Gastrocnemius medialis (tissue), 4 donors: ENCODE measurements at places on chromosomes 7 and 10. TPM values are rescaled to one million over a fixed set of nuclear protein-coding genes. Genes with fewer than 3 reads are reported as not detected.
A peak's percentile ranks its signal among the peaks of the same experiment; 100 is the strongest.

The PRF1 gene
- 0.31 TPM for total RNA-seq

The SEPHS1 gene
- 22.4 TPM for total RNA-seq

The FOXI2 gene
- total RNA-seq, result 0.07 TPM

The GNB2 gene
- 113 TPM for total RNA-seq

The AMPH gene
- 4.5 TPM for total RNA-seq

The PRPS1L1 gene
- not detected for total RNA-seq

The PDE6C gene
- total RNA-seq, result not detected

The COL1A2 gene
- 23.3 TPM for total RNA-seq

DNA sequence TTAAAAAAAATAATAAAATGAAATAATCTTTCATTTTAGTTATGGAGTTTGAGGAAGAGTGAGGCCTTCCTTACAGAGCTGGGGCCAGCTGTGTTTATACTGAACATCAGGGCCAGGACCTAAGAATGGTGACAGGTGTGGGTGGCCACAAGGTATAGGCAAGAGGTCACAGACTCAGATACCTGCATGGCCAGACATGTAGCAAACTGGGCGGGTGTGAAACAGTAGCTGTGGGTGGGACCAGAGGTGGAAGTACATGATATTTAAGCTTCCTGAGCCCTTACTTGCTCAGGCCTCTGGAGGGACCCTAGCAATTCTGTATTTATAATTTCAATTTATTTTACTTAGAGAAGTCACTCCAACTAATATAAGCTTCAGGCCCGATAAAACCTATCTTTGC lies 27.7 kb upstream of the CAMK1D start:
- no peaks in the 10 kb centered on the region for H3K27me3 ChIP-seq
- no peak for DNase-seq
- no peaks in the 10 kb centered on the region for H3K36me3 ChIP-seq
- H3K4me1 ChIP-seq, result no peaks in the 10 kb centered on the region
- no peak overlapping the region for H3K4me3 ChIP-seq

DNA sequence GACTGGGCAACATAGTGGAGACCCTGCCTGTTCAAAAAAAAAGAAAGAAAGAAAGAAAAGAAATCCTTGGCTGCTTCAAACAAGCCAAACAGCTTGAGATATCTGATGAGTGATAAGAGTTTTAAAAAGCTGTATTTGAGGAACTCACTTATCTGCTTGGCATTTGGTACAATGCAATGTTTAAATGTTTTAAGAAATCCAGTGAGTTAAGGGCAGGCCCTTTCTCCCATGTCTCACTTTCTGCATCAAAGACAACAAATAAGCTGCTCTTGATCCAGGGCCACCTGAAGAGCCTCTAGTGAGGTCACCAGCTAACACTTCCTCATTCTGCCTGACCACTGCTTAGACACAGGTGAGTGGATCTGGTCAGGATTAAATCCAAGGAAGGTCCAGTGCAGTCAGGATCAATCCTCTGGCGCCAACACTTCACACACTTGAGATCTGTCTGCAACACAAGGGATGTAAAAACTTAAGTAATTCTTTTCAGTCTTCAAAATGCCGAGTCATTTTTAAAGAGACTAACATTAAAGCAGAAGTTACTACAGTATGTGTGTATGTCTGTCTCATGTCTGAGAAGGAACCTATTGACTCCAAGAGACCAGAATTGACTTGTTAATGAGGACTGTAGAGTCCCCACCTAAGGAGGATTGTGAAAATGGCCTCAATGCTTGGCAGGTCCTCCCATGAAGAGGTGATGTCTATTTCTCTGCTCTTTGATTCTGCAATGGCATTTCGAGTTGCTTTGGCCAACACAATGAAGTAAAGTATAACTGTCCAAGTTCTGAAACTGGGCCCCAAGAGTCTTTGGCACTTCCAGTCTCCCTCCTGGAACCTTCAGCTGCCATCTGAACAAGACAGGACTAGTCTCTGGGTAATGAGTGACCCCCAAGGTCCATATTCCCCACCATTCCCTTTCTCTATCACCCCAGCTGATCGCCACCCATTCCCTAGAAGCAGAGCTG lies 43.1 kb downstream of the CREB3L2 start:
- peaks cover 31% of the 10 kb centered on the region for H3K4me1 ChIP-seq
- H3K4me3 ChIP-seq, result no peak overlapping the region
- no peak for DNase-seq
- peak overlapping the region; percentile 34 for H3K27ac ChIP-seq
- no peaks in the 10 kb centered on the region for H3K27me3 ChIP-seq

DNA sequence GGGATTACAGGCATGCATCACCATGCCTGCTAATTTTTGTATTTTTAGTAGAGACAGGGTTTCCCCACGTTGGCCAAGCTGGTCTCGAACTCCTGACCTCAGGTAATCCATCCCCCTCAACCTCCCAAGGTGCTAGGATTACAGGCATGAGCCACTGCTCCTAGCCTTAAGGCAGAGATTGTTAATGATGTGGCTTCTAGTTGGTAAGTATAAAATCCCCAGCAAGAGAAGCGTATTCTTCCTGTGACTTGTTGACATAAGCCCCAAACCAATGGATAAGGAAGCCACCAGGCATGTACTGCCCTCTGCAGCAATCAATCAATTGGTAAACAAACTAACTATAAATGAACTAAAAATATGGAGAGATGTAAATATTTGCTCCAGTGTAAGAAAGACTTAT lies 41.2 kb downstream of the REEP3 start:
- DNase-seq, result no peak
- no peak overlapping the region for H3K4me3 ChIP-seq
- H3K27me3 ChIP-seq, result no peaks in the 10 kb centered on the region
- H3K27ac ChIP-seq, result no peak overlapping the region
- H3K4me1 ChIP-seq, result peaks cover 4% of the 10 kb centered on the region

DNA sequence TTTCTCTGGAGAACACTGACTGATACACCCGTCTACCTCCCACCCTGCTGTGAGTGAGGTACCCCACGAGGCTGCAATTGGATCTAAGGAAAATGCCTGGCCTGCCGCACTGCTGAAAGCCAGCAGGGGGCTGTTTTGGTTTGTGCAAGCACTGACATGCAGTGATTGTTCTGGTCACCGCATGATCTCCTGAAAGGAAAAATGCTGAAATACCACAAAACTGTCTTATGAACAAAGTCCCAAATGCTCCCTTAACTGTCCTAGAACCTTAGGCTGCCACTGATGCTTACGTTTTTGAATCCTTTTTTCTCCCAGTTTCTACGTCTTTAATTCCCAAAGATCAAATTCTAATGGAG lies 132.7 kb downstream of the JCAD start:
- no peaks in the 10 kb centered on the region for H3K36me3 ChIP-seq
- no peak for DNase-seq
- no peaks in the 10 kb centered on the region for H3K27me3 ChIP-seq
- no peak overlapping the region for H3K4me3 ChIP-seq

DNA sequence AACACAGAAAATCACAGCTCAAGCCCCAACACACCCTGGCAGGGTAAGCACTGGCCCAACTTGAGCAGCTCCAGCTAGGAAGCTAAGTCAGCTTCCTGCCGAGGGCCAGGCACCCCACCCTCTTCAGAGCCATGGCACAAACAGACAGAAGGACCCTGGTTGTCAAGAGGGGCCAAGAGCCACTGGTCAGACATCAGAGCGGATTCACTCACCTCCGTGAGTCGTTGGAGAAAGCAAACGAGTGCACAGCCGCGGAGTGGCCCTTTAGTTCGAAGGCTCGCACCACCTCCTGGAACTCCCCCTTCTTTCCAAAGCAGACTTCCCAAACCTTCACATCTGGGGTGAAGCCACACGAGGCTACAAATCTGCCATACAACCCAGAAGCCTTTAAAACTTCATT lies 7.4 kb downstream of the TBL2 start:
- no peak overlapping the region for H3K4me3 ChIP-seq
- no peaks in the 10 kb centered on the region for H3K4me1 ChIP-seq
- DNase-seq, result no peak
- H3K27ac ChIP-seq, result no peak overlapping the region
- no peaks in the 10 kb centered on the region for H3K27me3 ChIP-seq

GRCh38 chr10:86765548-86765947 lies 9.1 kb downstream of the BMPR1A start:
- no peak overlapping the region for H3K4me3 ChIP-seq
- H3K4me1 ChIP-seq, result peaks cover 53% of the 10 kb centered on the region
- no peaks in the 10 kb centered on the region for H3K27me3 ChIP-seq
- no peaks in the 10 kb centered on the region for H3K36me3 ChIP-seq
- DNase-seq, result no peak
- no peak overlapping the region for H3K27ac ChIP-seq

DNA sequence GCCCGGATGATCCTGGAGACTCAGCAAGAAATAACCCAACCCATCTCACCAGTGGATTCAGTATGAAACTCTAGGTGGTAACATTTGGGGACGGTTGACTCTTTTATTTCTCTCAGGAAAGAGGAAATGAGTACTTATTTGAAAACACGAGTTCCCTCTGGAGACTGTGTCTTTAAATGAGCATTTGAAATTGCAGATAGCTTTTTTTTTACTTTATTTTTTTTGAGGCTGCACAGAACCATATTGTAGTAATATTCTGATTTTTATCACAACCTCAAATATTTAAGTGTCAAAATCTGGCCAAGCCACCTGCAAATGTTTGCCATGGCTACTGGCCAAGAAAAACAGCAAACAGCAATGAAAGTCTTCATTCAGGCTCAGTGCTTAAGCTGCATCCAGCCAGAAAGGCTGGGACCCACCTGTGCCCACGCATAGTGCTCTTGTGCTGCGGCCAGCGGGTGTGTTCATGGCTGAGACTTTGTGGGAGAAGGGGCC lies 160.8 kb downstream of the CREB5 start:
- H3K27me3 ChIP-seq, result no peaks in the 10 kb centered on the region
- H3K27ac ChIP-seq, result no peak overlapping the region
- no peaks in the 10 kb centered on the region for H3K4me1 ChIP-seq

DNA sequence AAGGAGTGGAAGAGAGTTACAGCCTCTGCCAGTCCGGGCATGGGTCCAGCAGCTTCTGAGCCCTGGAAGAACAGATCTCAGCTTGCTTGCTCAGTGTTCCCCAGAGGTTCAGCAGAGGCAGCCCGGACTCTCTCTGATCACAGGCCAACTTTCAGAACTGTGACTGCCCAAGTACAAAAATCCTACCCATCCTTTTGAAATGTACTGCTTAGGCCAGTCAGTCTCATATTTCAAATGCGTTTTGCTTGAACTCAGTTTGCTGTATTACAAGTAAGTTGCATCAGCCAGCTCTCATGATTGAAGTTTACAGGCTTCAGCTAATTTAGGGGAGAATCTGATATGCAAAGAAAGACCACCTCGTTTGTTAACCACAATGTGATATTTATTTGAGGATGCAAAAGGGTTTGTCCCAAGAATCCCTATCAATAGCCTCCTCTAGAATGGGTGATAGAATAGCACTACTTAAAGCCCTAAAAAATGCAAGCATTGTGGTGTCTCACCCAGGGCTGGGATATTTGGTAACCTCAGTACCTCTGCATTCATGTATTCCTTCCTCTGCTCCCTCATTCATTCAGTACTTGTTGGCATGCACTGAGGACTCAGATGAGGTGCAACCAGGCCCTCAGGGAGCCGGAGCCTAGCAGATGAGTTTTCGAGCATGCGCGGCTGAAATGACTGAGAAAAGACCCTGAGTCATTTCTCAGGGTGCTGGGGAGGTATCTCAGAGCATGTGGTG lies 7.0 kb downstream of the AIMP2 start:
- DNase-seq, result peak; percentile 88
- H3K27me3 ChIP-seq, result no peaks in the 10 kb centered on the region
- H3K27ac ChIP-seq, result peak overlapping the region; percentile 92
- peaks cover 64% of the 10 kb centered on the region for H3K4me1 ChIP-seq

GRCh38 chr7:84337429-84337828 lies 142.8 kb upstream of the SEMA3A start:
- no peaks in the 10 kb centered on the region for H3K27me3 ChIP-seq
- no peak overlapping the region for H3K27ac ChIP-seq
- no peaks in the 10 kb centered on the region for H3K36me3 ChIP-seq
- no peak for DNase-seq

DNA sequence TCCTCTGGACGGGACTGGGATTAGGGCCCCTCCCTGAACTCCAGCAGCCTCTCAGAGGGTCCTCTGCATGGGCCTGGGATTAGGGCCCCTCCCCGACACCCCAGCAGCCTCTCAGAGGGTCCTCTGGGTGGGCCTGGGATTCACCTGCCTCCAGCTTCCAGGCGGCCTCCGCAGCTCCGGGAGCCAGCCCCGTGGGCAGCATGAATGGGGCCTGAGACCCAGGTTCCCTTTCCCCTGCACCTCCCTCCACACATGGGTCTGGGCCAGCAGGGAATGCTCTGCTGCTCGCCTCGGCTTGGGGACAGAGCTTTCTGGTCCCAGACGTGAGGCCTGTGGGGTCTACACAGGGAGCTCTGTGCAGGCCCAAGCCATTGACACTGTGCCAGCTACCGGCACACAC lies 5.5 kb downstream of the TUBGCP2 start:
- H3K4me3 ChIP-seq, result no peak overlapping the region
- H3K36me3 ChIP-seq, result no peaks in the 10 kb centered on the region
- peaks cover 24% of the 10 kb centered on the region for H3K4me1 ChIP-seq

- H3K4me1 ChIP-seq, result peaks cover 19% of the 10 kb centered on the region
- H3K27me3 ChIP-seq, result no peaks in the 10 kb centered on the region
- H3K27ac ChIP-seq, result peak overlapping the region; percentile 87
- H3K4me3 ChIP-seq, result peak overlapping the region; percentile 80
Observed at GRCh38 chr10:129467359-129468064, 471 bp downstream of the MGMT start.

- H3K4me1 ChIP-seq, result no peaks in the 10 kb centered on the region
- H3K36me3 ChIP-seq, result peaks cover 84% of the 10 kb centered on the region
- no peak overlapping the region for H3K4me3 ChIP-seq
- DNase-seq, result no peak
- H3K27me3 ChIP-seq, result no peaks in the 10 kb centered on the region
- no peak overlapping the region for H3K27ac ChIP-seq
Observed at GRCh38 chr10:69397972-69398371, 18.7 kb downstream of the TACR2 start.

- H3K36me3 ChIP-seq, result no peaks in the 10 kb centered on the region
- H3K27ac ChIP-seq, result no peak overlapping the region
- no peaks in the 10 kb centered on the region for H3K27me3 ChIP-seq
Observed at GRCh38 chr10:110368002-110368401, 63.3 kb upstream of the SMNDC1 start.

DNA sequence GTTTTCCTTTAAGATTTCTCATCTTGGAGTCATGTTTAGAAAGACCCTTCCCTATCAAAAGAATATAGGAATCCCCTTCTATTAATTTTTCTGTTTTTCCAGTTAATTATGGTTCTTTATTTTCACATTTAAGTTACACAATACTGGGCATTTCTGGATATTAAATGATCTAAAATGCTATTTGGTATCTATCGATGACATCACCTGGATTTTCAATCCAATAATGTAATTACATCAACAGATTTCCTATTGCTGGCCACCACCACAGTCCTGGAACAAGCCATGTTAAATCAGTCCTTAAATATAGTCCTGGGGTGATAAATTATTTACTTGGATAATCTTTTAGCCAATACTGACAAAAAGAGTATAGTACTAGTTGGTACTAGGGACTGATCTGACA lies 48.0 kb downstream of the PUS7 start:
- no peak overlapping the region for H3K27ac ChIP-seq
- H3K27me3 ChIP-seq, result no peaks in the 10 kb centered on the region
- DNase-seq, result no peak
- no peak overlapping the region for H3K4me3 ChIP-seq

- H3K36me3 ChIP-seq, result no peaks in the 10 kb centered on the region
- H3K27ac ChIP-seq, result peak overlapping the region; percentile 97
- H3K4me3 ChIP-seq, result peak overlapping the region; percentile 84
- H3K4me1 ChIP-seq, result peaks cover 60% of the 10 kb centered on the region
Observed at GRCh38 chr10:102119417-102120141, 589 bp downstream of the LDB1 start.
